Islet precursor cell (in vitro differentiated cells): ENCODE measurements at places on chromosomes 1 and 21.

DNA sequence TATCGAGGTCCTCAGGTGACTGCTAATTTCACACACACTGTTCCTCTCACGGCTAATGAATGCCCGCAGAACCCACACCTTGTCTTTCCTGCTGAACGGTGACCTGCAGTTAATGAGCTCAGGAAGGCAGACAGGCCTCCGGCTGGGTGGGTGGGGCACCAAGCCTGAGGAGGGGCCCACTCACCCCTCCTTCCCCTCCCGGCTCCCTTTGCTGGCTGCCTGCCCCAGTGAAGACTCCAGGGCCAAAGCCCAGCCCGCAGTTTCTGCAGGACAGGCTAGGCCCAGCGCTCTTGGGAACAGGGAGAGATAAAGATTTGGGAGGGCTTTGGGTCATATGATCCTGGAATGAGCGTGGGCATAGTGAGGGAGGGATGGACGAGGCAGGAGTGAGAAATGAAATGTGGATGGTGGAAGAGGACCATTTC lies 26.4 kb downstream of the FOXO6 start:
- peak; percentile 96 for DNase-seq

GRCh38 chr1:183310753-183311479 lies 107.3 kb downstream of the NMNAT2 start:
- peak; percentile 53 for DNase-seq

GRCh38 chr1:186511761-186512637 lies 51.1 kb upstream of the PDC start:
- peak; percentile 54 for DNase-seq

DNA sequence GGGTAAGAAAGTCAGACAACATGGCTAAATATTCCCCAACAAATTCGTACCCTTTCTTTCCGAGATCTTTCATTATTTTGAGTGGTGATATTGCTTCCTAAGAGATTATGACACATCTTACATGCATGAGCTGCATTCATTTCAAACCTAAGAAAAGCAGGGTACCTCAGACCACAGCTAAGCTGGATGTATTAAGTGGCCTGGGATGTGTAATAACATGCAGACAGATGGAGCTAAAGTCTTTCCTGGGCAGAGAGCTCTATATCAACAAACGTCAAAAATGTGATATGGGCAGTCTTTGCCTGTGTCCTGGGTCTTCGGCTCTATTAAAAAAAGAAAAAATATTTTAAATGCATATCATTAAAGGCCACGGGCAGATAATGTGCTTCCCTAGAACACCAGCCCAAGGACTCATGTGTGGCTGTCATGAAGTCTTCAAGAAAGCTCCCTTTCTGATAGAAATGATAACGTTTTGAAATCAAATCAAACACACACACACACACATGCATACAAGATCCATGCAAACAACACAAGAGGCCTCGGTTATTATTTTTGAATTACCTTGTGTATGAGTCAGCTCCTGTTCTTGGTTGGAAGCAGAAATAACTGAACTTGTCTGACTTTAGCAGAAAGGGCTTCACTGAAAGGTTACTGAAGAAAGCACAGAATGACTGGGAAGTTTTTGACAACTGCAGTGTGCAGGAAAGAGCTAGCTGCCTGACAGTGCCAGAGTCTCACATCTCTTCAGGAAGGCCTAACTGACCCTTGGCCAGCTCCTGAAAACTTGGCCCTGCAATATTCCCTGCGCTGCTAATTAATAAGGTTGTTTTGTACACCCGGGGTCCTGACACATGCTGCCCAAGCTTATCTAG lies 231.2 kb downstream of the DSCAM start:
- no peak for DNase-seq
